ENCODE measurements at places on chromosomes 7 and 10.
A peak's percentile ranks its signal among the peaks of the same experiment; 100 is the strongest.

GRCh38 chr7:11394438-11394837 is 420.8 kb downstream of the PHF14 start:
- DNase-seq, result no peak

- DNase-seq, result no peak
These were observed 269.2 kb upstream of the SEMA3E start for GRCh38 chr7:83918142-83918541.

- DNase-seq, result no peak
These were observed 171.1 kb upstream of the GRB10 start for GRCh38 chr7:50953820-50954219.

- no peak for DNase-seq
These were observed 110.3 kb upstream of the RSU1 start for GRCh38 chr10:16927546-16927945.

GRCh38 chr10:9362721-9363120 is 1308.2 kb downstream of the GATA3 start:
- no peak for DNase-seq

DNA sequence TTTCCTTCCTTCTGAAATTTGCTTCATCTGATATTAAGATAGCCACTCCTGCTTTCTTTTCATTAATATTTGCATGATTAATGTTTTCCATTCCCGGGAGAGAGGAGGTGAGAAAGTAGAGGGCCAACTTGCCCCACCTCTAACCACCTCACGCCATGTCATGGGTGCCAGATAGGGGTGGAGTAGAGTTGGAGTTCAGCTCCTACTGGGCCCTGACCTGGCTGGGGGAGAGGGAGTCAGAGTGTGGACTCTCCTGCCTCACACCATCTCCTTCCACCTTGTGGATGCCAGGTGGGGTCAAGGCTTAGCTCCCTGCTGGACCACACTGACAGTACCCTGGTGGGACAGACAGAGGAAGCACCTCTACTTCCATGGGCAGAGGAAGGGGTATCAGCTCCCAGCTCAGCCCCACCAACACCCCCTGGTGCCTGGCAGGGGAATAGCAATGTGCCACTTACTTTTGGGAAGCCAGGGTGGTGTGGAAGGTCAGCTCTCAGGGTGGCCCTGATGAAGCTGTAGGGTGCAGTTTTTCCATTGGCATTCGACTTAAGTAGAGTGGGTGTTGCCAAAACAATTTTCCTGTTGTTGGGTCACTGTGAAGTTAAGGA is 28.0 kb downstream of the CHST12 start:
- peak; percentile 26 for DNase-seq

DNA sequence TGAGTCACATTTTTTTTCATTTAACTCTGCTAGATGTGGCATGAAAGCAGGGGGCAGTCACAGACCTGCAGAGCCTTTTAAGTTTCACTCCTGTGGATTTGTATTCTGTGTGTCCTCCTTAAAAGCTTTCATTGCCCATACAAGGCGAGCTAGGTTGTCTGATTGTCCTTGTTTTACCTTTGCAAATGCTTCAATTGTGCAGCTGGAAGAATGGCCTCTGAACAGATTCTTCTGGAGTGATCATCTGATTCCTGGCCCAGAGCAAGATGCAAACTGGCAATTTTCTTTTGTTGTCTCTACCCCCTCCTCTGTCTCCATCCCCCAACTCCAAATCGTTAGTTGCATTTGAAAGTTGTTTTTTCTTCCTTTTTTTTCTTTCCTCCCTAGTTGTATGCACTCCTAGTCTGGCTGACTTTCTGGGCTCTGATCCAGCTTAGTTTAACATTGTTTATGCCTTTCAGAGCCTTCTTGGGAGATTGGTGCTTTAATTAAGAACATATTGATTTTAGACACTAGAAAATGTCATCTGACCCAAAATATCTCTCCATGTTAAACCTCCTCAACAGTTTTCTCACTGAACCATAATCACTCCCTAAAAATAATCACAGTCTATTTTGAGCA is 150.2 kb downstream of the REEP3 start:
- no peak for DNase-seq

DNA sequence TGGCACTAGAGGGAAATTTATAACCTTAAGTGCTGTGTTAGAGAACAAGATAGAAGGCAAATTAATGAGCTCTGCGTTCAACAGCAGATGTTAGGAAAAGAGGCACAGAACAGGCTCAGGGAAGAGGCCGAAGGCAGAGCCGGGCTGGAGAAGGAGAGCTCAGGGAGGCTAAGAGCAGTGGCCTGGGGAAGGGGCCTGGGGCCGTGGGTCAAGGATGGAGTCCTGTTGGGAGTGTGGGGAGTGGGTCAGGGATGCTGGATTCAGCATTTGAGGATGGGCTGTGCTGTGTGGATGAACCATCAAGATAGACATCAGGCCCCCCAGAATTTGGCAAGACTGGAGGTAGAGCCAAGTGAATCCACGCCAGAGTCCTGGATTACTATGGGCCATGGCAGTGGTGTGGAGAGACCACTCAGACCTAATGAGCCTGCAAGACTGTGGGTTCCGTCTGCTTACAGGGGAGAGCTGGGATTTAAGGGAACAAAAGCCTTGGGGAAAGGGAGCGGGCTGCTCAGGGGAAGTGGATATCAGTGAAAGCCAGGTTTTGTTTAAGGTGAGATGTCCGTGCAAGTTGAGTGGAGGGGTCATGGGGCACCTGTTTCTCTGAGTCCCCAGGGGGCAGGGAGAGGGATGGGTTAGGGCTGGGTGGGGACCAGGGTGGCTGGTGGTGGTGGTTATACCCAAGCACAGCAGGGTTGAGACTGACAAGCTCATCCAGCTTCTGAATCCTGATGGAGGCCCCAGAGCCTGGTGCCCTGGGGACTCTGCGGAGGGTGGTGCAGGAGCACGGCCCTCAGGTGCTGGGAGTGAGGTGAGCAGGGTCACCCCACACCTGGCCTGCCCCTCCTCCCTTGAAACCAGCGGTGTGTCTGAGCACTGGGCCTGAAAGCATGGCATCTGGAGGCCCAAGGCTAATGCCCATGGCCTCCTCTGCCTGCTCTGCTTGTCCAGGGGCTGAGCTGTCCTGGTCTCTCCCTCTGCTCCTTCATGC is 101.7 kb downstream of the BMS1 start:
- no peak for DNase-seq

DNA sequence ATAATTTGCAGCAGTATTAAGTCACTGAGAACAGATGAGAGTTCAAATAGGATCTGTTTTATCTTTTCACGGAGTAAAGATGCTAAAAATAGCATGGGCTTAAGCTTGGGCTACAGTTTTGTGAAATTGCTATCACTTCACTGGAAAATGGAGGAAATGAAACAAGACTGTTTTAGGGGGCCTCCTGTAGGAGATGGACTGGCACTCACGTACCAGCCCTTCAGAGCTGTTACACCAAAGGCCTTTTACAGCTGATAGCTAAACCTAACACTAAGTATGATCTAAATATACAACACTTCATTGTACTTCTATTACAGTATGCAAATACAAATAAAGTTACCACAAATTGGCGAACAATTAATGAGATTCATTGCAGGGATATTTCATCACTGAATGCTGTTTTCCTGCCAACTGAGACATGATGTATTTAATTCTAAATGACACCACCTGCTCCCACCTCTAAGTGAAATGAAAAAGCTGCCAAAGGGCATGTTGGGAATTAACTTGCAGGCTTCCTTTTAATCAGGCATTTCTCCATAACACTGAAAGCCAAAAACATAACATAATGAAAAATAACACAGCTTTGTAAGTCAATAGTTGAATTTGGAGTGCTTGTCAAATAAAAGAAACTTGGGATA is 304.5 kb upstream of the LRRN3 start:
- no peak for DNase-seq

- DNase-seq, result no peak
These were observed 45.4 kb downstream of the FAM53B start for GRCh38 chr10:124698545-124699469.

DNA sequence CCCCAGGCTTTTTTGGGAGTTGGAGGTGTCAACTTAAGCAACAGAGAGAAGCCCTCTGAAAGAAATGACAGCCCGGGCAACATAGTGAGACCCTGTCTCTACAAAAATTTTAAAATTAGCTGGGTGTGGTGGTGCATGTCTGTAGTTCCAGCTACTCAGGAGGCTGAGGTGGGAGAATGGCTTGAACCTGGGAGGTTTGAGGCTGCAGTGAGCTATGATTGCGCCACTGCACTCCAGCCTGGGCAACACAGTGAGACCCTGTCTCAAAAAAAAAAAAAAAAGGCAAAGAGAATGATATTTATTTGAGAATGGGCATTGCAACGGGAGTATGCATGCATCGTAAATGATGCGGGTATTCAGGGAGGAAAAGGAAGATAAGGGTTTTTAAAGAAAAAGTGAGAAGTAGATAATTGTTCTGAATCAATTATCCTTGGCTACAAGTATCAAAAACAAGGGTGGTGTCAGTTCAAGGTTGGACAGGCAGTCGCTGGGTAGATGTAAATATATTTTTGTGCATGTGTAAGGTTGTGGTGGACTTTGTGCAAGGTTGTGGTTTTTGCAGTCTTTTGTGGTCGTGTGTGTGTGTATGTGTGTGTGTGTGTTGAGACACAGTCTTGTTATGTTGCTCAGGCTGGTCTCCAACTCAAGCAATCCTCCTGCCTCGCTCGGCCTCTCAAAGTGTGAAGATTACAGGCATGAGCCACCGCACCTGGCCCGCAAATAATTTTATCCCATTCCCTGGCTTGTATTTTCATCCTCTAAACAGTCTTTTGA is 65.6 kb downstream of the COL26A1 start:
- no peak for DNase-seq

GRCh38 chr10:11245510-11245909 is 227.8 kb downstream of the CELF2 start:
- DNase-seq, result no peak

DNA sequence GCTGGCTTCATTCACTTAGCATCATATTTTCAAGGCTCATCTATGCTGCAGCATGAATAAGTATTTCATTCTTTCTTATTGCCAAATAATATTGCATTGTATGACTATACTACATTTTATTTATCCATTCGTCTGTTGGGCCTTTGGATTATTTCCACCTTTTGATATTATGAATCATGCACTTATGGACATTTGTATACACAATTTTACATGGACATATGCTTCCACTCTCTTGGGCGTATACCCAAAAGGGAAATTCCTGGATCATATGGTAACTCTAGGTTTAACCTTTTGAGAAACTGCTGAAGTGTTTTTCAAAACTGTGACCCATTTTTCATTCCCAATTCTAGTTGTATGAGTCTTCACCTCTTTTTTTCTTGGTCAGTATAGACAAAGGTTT is 80.3 kb upstream of the GNAI1 start:
- DNase-seq, result no peak

DNA sequence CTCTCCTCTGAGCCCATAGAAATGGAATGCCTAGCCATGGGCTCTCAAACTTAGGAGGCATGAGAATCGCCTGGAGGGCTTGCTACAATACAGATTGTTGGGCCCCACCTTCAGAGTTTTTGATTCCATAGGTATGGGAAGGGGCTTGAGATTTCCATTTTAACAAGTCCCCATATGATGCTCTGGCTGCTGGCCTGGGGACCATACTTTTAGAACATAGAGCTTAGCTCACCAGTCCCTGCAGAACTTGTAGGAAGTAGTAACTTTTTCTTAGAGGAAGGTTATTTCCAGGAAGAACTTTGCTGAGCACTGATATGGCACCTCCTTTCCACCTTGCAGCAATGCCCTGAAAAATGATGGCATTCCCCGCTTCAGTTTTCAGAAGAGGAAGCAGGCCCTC is 177.0 kb upstream of the ZMIZ1 start:
- DNase-seq, result no peak

- peak; percentile 1 for DNase-seq
These were observed 65.0 kb upstream of the FGFR2 start for GRCh38 chr10:121662945-121663917.

- no peak for DNase-seq
These were observed 15.3 kb upstream of the LRRC61 start for GRCh38 chr7:150307904-150308303.

DNA sequence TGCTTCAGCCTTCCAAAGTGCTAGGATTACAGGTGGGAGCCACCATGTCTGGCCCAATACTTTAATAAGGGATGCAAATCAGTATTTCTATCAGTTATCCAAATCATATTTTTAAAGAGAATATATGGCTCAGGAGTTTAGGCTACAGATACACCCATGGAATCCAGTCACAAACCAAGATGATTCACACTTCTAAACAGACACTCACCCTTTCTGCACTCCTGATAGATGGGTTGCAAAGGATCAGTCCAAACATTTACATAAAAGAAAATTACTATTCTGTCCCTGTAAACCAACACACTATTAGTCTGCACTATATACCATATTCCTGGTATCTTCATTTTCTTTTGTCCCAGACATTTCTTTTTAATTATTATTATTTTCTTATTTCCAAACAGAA is 2.2 kb downstream of the MORN4 start:
- DNase-seq, result no peak

DNA sequence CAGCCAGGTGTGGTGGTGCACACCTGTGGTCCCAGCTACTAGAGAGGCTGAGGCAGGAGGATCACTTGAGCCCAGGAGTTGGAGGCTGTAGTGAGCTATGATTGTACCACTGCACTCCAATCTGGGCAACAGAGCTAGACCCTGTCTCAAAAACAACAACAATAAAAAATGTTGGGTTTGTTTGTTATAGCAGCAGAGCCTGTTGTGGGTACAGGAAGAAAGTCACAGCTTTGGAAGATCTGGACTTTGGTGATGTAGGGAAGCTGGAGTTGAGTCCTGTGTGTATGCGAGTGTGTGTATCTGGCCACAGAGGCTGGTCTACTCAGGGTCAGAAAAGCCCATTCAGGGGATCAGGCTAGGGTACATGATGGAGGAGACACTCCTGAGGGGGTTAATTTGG is 3.9 kb downstream of the GRID2IP start:
- DNase-seq, result no peak

DNA sequence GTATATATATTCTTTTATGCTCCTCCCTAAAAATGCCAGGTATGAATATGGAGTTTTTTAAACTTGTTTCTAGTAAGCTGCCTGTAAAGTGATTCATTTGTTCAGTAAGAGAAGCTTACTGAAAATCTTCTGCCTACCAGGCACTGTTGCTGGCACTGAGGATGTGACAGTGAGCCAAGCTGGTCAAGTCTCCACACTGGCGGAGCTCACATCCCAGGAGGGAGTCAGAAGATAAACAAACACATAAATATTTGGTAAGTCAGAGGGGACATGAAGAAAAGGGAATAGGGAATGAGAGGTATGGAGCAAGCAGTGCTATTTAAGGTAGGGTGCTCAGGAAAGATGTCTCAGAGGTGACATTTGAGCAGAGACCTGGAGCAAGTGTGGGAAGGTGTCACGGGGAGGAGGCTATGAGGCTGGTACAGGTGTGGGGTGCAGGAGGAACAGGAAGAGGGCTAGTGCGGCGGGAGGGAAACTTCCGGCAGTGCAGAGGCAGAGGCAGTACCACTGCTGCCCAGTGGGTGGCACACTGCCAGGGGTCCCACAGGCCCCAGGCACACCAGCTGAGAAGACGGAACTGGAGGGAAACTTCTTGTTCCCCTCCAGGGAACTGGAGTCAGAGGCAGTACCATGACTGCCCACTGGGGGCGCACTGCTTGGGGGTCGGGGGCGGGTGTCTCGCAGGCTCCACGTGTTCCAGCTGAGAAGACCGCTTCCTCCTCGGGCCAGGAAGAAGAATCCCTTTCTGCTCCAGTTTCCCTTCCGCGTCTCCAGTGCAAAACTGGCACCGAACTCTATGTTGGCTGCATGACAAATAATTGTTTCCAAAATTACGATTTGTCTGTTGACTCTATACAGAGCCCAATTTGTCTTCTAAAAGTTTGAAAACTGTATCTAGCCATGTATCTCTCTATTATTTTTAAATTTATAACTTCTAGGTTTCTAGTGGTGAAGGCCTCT is 161.0 kb downstream of the TEX36 start:
- peak; percentile 78 for DNase-seq

Measured in OCI-LY7 (cell line).